GM13976 (cell line): ENCODE measurements at places on chromosomes 11 and 22.

DNA sequence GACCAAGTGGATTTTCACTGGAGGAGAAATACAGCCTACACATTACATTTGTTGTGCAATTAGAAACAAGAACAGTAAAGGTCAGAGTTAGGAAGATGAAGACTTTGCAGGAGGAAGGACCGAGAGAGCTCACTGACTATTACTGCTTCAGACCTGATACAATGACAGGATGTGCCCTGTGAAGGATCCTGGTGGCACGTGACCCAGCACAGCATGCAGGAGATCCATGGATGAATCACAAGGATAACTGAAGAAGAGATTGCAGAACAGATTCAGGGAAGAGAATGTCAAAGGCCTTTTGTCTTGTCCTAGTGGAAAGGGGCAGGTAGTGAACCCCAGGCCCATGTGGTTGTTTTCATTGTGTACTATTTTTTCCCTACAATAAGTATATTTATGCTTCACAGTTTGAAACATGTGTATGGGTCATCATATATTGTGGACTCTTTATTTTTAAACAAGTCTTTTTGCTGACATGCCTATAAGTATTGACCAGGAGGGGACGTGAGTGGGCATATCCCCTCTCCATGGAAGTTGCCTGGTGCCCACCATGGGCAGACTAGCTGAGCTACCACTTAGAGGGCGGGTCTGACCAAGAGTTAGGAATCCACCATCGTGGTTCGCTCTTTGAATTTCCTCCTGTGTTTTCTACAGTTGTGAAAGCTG is 44.3 kb downstream of the RASSF10 start:
- no peak for DNase-seq

GRCh38 chr11:20156280-20156875 is 3.9 kb downstream of the DBX1 start:
- DNase-seq: peak; percentile 52

- DNase-seq: no peak
Observed at GRCh38 chr11:106473089-106473722, 395.7 kb downstream of the AASDHPPT start.

DNA sequence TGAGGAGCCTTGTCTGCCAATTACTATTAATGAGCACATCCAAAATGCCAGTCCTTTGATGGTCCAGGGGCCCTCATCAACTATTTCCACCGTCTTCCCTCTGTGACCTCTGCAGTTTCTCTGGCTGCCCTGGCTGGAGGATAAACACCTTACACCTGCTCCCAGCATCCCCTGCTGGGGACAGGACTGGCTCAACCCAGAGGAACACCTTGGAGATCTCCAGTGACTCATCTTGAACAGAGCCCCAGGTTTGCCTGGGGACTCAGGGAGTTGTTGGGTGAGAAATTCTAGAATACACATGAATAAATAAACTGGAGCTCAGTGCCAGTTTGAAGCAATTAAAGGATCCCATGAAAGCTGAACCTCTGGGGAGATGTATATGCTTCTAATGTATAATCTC is 24.0 kb upstream of the ELF5 start:
- DNase-seq: no peak

DNA sequence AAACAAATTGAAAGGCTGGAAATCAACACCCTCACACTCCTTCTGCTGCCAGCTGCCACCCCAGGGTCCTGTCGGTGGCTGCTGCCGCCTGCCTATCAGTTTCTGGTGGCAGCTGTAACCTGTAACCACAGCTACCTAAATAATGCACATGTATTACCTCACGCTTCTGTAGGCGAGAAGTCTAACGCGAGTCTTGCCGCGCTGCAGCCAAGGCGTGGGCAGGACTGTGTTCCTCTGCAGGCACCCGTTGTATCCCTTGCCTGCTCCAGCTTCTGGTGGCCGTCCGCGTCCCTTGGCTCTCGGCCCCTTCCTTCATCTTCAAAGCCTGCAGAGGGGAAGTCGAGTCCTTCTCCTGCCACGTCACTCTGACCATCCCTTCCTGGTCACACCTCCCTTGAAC is 44.1 kb upstream of the GCAT start:
- no peak for DNase-seq

DNA sequence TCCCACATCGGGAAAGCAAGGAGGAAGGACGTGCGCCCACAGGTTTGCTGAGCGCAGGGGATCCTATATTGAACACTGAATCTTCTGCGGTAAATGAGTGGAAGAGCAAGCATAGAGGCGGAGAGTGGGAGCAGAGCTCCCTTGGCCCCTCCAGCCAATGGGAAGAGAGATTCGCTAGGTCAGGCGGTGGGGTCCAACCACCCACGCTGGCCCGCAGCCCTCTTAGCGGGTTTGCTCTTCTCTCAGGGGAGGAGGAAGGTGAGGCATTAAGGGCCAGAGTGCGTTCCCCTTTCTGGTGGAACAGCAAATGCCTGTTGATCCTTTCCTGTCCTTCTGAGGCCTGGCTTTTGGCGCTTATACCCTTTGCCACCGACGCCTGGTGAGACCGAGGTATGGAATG is 10.6 kb downstream of the NLRP14 start:
- DNase-seq: no peak

GRCh38 chr22:19943082-19944026 is 1.7 kb upstream of the TXNRD2 start:
- no peak for DNase-seq

- no peak for DNase-seq
Observed at GRCh38 chr11:64770120-64770519, 8.2 kb downstream of the SF1 start.

- no peak for DNase-seq
Observed at GRCh38 chr11:86446163-86446923, 71.7 kb downstream of the CCDC81 start.

GRCh38 chr22:47550524-47551430 is 788.3 kb downstream of the TBC1D22A start:
- no peak for DNase-seq

GRCh38 chr11:14818779-14819178 is 73.3 kb downstream of the CYP2R1 start:
- no peak for DNase-seq

- DNase-seq: no peak
Observed at GRCh38 chr11:84012171-84012826, 726.1 kb upstream of the CCDC90B start.

DNA sequence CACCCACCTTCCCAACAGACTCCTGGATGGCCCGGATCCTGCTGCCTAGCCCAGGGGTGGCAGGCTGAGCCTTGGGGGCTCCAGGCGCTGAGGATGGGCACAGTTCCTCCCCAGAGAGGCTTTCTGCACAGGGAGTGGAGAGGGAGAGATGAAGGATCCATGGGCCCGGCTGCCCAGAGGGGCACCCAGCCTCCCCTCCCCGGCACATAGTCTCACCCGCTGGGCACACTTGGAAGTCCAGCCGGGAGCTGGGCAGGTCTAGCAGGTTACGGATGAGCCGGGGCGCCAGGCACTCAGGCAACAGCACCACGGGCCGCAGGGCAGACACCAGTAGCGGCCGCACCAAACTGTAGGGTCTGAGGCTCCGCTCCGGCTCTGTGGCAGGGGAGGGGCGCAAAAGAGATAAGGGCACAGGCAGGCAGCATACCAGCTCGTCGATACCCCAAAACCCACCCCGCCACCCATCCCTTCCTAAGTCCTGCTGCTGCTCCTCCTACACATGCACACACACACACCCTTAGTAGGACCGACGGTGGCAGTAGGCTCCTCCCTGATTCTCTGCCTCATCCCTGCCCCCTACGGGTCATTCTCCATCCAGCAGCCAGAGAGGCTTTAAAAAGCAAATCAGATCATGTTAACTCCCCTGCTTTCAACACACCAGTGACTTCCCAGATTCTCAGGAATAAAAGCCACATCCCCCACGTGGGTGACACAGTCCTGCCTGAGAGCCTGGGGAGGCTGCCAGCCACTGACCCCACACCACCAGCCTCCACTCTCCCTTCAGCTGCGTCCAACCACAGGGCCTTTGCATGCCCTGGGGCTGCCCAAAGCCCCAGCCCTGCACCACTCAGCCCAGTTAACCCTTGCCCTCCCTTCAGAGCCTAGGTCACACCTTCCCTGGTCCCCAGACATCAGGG is 6.5 kb upstream of the MFNG start:
- peak; percentile 81 for DNase-seq

DNA sequence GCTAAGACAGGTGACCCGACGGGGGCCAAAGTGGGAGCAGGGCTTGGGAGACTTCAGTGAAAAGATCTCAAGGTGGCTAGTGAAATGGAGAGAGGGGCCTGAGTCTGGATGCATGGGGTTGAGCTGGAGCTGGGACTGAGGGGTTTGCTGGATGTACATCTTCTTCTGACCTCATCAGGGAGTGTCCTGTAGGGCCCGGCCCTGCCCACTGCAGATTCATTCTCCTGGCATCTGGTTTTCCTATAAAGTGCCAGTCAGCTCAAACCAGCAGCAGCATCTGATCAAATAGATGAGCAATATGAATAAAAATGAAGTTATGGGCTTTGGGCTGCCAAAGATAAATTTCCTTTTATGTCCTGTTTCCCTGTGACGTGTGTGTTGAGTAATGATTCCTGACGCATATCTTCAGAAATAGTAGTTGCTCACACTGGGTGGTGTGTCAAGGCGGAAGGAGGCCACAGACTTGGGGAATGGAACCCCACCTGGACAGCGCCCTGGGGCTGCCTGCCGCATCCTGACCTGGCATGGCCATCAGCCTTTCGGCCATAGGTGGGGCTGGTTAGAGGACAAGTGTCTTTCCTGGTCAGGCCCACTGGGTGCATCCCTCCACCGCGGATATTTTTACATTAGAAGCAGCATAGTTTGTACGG is 135.4 kb downstream of the OSBP2 start:
- DNase-seq: peak; percentile 8

DNA sequence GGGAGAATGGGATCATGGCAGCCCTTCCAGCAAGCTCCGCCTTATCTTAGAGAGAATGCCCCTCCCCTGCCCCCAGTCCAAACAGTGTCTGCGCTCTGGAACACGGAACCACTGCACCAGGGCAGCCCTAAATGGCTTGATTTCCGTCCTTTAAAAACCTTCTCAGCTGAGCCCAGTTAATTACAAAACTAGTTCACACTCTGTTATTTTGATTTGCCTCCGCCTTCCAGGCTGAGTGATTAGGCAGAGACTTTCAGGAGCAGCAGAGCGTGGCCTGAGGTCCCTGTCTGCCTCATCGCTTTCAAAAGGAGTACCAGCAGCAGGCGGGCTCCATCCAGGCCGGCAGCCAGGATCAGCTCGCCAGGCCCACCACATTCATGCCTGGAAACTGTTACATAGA is 313.0 kb downstream of the BRD1 start:
- DNase-seq: no peak

DNA sequence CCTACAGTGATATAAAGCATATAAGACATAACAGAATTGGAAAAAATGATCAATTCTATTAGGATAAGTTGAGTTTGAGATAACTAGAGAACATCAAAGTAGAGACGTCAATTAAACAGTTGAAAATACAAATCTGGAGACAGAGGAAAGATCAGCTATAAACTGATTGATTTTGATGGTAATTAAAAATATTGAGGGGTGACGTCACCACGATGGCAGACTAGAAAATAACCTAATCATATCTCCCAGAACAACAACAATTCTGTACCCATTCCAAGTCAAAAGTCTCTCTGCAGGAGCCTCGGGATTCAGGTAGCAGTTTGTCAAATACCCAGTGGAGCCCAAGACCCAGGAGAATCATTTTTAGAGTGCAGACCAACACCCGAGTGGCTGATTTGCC is 28.9 kb downstream of the MS4A13 start:
- DNase-seq: no peak

DNA sequence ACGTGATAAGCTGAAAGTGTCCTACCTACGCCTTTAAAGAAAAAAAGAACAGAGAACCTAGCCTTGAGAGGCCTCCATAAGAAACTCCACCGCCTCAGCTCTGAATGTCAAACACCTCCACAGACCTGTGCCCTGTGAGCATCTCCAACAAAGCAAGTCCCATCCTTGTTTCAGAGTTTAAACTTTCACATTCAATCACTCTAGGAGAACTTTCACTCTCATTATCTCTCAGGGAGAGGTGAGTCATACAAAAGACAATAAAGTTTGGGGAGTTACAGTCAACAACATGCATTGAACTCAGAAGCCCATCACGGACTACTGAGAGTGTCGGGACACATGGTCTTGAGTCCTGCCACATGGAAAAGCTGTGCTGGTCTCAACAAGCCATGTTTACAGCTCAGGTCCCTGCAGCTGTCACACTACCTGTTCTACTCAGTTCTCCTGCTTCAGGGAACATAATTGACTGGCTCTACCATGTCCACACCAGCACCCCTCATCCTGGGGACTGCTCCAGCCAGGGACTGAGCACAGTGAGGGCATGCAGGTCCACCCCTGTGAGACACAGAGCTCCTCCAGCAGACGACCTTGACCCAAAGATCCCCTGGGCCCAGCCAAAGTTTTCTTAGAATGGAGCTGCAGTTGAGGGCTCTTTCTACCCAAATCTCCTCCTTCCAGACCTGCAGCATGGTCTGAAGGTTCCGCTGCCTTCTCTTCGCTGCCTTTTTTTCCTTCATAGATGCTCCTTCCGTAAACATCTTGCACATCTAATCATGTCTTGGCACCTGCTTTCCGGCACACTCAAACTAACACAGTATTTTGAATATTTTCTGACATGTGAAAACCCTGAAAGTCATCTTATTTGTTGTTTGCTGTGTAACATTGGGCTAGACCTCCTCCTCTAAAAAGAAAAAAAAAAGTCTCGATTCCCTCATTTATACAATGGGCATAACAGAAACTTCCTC is 114.9 kb downstream of the ETS1 start:
- DNase-seq: peak; percentile 56

GRCh38 chr11:69491071-69492031 is 9.9 kb downstream of the LINC01488 start:
- no peak for DNase-seq

- no peak for DNase-seq
Observed at GRCh38 chr11:27241311-27242122, 121.5 kb downstream of the CCDC34 start.

DNA sequence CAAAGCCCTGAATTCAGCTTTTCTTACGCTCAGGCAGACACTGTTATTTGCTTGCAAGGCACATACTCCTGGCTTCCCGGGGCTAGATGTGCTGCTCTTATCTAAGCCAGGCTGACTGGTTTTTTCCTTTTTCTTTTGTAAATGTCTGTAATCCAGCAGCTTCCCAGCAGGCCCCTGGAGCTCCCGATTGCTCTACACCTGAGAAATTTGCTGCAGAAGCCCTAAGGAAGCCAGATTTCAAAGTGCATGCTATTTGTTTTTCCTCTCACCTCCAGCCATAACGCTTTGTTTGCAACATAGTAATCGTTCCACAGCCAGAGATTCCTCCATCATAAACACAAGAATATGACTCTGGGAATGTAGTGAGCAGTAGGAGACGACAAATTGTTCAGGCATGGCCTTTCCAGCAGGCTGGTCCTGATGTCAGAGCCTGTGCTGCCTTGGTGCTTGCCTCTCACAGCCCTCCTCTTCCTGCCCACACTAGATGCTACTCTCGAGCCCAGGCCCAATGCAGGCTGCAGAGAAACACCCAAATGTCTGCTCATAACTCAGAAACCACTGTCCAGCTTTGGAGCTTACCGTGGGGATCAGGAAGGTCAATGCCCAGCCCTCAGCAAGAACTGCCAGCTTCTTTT is 54.7 kb upstream of the SLC6A5 start:
- DNase-seq: no peak

- DNase-seq: peak; percentile 28
Observed at GRCh38 chr11:14907411-14908213, 15.6 kb upstream of the CYP2R1 start.
